ENCODE measurements at places on chromosomes 16 and 17.
A peak's percentile ranks its signal among the peaks of the same experiment; 100 is the strongest.

GRCh38 chr17:55757659-55758058 lies 6.8 kb downstream of the PCTP start:
- no peak for DNase-seq

- no peak for DNase-seq
Measured at GRCh38 chr16:12283596-12283995, 307.1 kb downstream of the SNX29 start.

DNA sequence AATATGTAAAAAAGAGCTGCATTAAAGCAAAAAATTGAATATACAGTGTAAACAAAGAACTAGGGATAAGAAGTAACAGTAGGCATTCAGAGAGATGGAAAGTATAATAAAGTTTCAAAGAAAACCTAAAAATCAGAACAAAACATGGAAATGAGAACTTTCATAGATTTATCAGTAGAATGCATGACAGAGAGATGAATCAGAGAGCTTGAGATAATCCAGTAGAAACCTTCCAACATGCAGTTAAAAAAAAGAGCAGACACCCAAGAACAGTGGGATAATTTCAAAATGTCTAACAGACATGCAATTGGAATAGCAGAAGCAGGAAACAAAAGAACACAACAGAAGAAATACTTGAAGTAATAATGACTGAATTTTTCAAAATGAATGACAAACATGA lies 1384.2 kb downstream of the CDH11 start:
- DNase-seq: no peak

- no peak for DNase-seq
Measured at GRCh38 chr17:18064053-18064452, 23.7 kb upstream of the DRG2 start.

DNA sequence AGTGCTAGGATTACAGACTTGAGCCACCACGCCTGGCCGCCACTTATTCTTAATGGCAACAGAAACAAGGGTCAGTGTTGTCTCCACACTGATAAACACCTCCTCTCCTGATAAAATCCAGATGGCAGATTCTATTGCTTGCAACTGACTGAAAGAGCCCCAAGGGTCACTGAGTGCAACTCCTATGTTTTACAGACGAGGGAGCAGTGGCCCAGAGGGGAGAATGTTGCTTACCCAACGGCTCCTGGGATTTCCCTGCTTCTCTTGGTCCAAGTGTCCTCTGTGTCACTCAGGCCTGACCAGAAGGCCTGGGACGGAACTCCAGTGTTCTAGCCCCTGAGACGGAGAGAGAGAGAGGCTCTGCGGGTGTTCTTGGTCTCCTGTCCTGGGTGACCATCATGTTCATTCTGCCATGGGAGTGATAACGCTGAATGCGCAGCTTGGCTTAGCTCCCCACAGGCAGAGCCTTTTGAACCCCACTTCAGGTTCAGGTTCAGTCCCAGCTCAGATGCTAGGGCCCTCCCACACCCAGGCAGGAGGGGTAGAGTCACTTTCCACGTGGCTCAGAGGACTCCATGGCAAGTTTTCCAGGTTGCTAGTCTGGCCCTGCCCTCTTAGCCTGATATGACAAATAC lies 77.3 kb upstream of the NLRP1 start:
- no peak for DNase-seq

DNA sequence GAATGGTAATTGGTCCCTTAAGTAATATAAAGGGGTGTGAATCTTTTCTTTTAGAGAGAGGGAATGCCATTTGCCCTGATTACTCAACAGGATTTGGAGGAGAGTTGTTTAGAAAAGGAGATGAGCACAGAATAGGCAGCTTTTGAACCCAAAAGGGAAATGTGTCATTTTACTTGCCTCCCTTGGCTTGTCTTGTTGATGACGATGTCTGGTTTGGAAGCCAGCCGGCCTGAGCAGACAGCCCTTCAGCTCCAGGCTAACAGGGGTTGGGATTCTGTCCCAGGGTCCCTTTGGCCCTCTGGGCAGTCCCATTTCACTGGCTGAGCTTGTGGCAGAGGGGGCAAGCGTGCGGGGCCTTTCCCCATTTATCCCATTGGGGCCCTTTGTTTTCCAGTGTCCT lies 22.3 kb upstream of the PRKAR1A start:
- no peak for DNase-seq

DNA sequence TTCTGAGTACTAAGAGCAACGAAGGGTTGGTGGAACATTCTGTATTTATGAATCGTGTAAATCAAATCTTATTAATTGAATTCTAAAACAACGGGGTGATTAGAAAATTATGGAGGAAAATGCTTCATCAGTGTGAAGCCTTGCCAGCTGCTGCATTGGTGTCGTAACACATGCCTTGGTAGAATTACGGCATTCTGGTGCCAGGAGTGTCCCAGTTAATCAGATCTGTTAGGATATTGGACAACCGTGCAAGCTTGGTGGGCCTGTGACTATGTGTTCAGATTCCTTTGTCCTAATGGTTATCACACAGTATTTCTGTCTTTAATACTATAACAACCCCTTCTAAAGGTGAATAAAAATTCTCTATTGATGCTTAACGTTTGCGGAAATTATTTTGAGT lies 44.2 kb upstream of the TANC2 start:
- DNase-seq: no peak

- DNase-seq: no peak
Measured at GRCh38 chr17:81306491-81306890, 11.4 kb upstream of the SLC38A10 start.

DNA sequence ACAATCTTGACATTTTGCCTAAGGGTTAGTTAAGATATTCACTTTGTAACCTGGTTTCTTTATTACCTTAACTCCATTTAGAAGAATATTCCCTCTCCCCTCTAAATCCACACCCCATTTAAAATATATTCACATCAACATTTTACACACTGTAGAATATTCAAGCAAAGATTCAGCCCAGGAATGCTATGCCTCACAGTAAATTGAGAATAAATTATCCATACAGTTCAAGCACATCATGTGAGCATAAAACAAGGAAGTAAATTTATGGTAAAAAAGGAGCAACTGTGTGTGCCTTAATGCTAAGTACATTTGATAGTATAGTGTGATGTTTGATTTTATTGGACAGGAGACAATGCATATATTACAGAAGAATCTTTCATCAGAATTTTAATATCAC lies 806.6 kb upstream of the KIF2B start:
- DNase-seq: no peak

DNA sequence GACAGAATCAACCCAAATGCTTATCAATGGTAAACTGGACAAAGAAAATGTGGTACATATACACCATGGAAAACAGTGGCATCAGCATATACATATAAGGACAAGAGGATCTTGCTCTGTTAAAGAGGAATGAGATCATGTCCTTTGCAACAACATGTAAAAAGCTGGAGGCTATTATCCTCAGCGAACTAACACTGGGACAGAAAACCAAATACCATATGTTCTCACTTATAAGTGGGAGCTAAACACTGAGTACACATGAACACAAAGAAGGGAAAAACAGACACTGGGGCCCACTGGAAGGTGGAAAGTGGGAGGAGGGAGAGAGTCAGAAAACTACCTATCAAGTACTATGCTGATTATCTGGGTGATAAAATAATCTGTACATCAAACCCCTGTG lies 447.3 kb upstream of the MAF start:
- DNase-seq: no peak

DNA sequence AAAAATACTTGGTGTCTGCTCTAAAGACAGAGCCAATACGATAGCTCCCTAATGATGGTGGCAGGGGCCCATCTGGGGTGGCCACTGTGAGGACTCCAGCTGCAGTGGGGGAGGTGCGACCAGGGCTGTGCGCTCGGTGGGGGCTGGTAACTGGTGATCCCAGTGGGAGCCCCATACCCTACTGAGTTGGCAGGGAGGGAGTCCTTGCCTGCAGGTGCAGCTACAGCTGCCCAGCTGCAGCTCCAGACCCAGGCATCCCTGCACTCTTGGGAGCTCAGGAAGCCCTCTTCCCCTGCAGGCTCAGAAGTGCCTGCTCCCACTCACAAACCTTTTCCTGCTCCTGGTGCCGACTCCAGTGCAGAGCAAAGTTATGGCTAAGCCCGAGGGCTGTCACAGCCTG lies 31.2 kb upstream of the KIF2B start:
- no peak for DNase-seq

DNA sequence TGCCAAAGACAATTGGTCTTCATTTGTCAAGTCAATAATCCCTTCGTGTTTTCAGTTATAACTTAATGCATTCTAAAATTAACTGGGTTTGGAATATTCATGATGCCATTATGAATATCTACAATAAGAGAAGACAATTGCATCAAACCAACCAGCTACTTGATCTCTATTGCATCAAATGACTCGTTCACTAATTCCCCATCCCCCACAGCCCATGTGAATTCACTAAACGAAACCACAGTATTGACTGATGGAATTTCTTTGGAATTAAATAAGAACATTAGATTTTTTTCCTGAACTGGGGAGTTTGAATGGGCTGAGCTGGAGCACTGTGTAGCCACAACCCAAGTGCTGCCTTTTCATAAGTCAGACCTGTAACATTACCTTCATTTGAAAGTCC lies 65.3 kb downstream of the HS3ST3B1 start:
- no peak for DNase-seq

GRCh38 chr17:5464717-5465507 lies 3.9 kb downstream of the DHX33 start:
- no peak for DNase-seq

- DNase-seq: no peak
Measured at GRCh38 chr16:30068750-30069610, 3.4 kb downstream of the ALDOA start.

DNA sequence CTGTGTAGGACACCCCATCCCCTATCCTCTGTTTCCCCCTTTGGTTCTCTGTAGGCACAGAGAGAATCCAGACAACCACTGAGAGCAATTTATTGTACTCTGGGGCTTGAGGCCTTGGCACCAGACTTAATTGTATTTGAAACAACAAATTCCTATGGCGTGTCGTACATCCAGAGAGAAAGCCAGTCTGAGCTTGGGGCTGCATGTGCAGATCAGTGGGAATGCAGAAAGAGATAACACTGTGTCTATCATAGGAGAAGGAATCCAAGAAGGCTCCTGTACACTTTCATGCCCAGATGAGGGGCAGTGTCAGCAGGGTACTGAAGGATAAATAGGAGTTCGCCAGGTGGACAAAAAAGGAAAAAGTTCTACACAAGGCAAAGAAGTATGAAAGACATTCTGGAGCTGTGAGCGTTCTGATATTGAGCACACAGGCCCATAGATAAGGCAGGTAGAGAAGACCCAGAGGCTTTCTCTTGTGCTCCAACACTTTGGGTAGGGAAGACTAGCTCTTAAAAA lies 22.0 kb upstream of the IL4R start:
- DNase-seq: peak; percentile 22

GRCh38 chr17:65323049-65323448 lies 185.9 kb downstream of the RGS9 start:
- DNase-seq: no peak

GRCh38 chr17:30534298-30534697 lies 57.1 kb downstream of the GOSR1 start:
- DNase-seq: no peak

DNA sequence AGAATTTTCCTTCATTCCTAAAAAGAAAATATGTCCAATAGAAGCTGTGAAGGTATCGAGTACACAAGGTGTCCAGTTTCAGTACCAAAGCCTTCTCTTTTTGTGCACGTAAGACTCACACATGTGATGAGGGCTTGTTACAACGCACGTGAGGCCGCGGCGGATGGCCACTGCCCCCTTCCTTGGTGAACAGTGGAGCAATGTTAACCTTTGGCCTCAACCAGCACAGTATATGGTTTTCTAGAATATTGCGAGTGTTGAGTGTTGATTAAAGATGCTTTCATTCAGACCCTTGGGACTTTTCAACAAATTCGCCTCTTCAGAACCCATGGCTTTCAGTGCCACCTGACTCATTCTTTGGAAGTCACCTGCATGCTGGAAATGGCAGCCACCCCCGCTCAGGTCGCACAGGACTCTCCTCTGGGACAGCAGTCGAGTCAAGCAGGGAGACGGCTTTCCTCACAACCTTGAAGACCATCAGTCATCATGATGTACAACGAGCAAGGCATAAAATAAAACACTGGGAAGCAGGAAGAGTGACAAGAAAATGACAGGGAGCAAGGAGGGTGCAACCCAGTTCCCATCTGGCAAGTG lies 14.5 kb downstream of the MAP1LC3B start:
- no peak for DNase-seq

DNA sequence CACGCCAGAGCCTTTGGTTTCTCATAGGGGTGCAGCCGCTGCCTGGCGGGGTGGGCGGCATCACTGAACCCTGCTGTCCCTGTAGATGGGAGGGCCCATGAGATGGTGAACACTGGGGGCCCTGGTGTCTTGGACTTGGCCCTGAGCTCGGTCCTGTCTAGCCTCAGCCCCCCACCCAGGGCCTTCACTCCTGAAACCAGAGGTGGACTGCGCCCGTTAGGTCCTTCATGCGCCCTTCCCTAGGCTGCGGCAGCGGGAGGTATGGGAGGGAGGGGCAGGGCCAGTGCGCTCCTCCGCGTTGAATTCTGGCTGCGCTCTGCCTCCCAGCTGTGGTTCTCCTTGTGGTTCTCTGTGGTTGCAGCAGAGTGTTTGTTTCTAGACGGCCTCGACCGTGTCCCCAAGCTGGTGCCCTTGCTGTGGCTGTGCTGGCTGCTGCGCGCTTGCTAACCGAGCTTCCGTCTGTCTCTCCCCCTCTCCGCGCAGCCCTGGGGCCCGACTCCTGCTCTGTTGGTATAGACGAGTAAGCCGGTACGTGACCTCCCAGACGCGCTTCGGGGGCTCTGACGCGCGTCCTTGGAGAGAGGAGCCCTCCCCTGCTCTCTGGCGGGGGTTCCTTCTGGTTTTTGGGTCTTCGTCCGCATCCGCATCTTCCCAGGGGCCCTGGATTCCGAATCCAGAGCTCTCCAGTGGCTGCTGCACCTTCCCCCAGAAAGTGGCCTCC lies 7.4 kb upstream of the NUDT16L1 start:
- no peak for DNase-seq

- DNase-seq: no peak
Measured at GRCh38 chr17:16950488-16950887, 21.4 kb downstream of the TNFRSF13B start.

- DNase-seq: no peak
Measured at GRCh38 chr17:39777534-39778365, 40.0 kb downstream of the GRB7 start.

DNA sequence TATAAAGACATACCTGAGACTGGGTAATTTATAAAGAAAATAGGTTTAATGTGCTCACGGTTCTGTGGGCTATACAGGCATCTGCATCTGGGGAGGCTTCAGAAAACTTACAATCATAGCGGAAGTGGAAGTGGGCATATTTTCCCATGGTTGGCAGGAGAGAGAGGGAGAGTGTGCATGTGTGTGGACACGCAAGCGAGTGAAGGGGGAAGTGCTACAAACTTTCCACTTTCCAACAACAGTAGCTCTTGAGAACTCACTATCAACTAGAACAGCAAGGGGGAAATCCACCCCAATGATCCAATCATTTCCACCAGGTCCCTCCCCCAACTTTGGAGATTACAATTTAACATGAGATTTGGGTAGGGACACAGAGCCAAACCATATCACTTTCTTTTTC lies 11.1 kb downstream of the TAOK1 start:
- DNase-seq: peak; percentile 10

- no peak for DNase-seq
Measured at GRCh38 chr17:6085812-6086211, 15.6 kb downstream of the WSCD1 start.
